Panc1 (cell line): ENCODE measurements at places on chromosomes 13 and 19.

GRCh38 chr19:31960474-31960873 lies 384.9 kb upstream of the ZNF507 start:
- no peak for DNase-seq

DNA sequence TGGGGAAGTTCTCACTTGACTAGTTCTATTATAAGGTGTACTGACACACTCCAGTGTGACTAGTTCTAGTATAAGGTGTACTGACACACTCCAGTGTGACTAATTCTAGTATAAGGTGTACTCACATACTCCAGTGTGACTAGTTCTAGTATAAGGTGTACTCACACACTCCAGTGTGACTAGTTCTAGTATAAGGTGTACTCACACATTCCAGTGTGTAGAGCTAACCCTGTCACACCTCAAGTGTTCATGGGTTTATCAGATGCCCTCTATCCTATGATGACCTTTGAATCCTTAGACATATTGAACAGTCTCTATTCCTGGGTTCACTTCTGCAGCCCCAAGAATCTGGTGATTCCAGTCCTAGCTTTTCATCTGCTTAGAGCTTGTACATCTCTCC lies 54.6 kb upstream of the MYO16 start:
- no peak for DNase-seq

DNA sequence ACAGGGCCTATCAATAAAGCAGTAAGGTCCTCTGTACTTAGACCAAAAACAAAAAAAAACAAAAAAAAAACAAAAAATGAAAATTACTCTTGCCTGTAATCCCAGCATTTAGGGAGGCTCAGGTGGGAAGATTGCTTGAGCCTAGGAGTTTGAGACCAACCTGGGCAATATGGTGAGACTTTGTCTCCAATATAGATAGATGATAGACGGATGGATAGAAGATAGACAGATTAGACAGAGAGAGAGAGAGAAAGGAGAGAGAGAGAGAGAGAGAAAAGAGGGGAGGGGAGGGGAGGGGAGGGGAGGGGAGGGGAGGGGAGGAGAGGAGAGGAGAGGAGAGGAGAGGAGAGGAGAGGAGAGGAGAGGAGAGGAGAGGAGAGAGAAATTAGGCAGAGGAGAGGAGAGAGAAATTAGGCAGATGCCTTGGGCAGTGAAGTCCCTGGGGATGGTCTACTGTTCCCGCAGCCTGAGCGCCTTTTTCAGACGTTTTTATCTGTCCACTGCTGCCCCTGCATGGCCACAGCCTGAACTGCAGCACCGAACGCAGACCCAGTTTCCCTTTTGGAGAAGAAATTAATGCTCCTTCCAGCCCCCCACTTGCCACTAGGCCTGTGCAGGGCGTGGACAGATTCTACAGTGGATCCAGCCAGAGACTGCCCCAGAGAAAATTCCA lies 9.8 kb upstream of the ZNF627 start:
- peak; percentile 32 for DNase-seq

DNA sequence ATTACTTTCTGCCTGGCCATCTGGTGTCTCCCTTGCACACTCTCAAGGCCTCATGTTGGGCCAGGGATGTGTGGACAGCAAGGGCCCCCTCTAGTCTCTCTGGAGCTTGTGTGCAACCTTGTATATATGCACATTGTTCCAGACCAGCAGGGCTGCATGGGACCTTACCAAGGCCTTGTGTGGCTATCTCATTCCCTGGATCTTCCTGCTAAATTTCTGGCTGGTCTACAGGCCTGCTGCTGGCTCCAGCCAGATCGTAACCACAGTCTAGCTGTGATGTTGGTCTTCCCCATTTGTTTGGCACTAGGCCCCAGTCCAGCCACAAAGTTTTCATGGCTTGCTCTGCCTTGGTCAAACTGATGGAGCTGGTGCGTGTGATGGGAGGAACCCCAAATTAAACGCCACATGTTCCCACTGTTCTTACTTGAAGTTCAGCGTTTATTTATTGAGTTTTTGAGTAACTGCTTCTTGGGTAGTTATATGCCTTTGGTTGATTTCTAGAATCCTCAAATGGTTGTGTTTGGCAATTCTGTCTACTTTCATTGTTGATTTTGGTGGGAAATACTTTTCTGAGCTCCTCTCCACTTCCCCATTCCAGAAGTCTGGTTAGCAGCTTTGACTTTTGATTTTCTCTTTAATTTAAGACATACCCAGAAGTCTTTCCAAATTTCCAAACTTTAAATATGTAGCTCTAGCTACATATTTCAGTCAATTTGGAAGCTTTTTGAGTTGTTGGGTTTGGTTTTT lies 56.4 kb downstream of the SIPA1L3 start:
- DNase-seq, result no peak

DNA sequence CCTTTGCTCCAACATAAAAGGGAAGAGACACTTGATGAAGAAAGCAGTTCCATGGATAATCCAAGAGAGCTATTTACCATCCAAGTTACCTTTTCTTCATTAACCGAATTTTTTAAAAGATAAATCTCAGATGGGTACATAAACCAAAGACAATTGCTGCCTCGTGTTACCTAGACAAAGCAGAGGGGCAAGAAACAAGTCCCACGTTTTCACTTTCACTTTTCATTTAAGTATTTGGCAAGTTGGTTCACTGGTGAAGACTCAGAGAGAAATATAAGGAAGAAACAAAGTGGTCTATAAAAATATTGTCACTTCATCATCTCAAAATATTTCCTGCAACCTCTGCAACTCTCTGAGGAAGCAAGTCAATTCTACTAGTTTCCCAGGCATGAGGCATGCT lies 446.1 kb downstream of the FGF14 start:
- DNase-seq, result no peak

- DNase-seq, result no peak
Measured at GRCh38 chr19:35432911-35433310, 15.1 kb upstream of the FFAR2 start.

DNA sequence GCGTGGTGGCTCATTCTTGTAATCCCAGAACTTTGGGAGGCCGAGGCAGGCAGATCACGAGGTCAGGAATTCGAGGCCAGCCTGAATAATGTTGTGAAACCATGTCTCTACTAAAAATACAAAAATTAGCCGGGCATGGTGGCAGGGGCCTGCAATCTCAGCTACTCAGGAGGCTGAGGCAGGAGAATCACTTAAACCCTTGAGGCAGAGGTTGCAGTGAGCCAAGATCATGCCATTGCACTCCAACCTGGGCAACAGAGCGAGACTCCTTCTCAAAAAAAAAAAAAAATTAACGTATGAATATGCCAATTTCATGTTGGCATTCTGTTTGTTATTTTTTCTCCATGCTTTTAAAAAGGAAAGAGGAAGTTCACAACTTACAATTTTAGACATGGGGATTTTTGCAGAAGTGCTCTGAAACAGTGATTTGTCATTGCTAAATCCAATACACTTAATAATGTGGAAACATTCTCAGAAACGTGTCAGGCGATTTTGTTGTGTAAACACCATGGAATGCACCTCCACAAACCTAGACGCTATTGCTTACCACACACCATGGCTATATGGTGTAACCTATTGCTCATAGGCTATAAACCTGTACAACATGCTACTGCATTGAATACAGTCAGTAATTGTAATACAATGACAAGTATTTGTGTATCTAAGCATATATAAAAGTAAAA lies 115.9 kb upstream of the PCDH20 start:
- peak; percentile 0 for DNase-seq

- no peak for DNase-seq
Measured at GRCh38 chr19:18179957-18180356, 6.3 kb downstream of the IFI30 start.

DNA sequence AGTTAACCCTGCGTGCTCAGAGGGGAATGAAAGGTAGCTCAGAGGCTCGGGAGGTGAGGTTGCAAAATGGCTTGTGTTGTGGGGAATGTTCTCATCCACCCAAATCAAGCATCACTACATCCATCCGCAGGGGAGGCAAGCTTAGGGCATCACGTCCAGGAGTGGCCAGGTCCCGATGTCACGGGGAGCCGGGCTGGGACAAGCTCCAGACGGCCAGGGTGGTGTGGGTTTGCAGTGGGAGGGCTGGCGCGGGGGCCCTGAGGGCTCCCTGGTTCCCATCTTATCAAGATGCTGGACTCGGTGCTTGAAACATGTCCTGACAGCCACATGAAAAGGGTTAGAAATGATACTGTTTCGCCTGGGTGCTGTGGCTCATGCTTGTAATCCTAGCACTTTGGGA lies 25.8 kb downstream of the EPN1 start:
- DNase-seq, result no peak

DNA sequence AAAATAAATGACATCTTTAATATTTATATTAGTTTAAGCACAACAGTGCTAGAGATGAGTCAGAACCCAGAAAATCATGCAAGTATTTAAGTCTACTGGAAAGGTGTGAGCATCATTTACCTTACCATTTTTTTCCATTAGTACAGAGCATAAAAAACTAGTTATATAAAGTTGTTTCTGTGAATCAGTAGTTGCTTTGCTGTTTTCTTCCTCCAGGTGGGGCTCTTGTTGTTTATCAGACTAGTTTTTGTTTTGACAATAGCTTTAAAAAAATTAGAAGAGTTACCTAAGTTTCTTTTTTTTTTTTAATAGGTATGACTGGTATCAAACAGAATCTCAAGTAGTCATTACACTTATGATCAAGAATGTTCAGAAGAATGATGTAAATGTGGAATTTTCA lies 12.7 kb downstream of the SUGT1 start:
- no peak for DNase-seq

- DNase-seq, result no peak
Measured at GRCh38 chr19:19319732-19320360, 463 bp downstream of the SUGP1 start.

- no peak for DNase-seq
Measured at GRCh38 chr19:7888145-7888825, at the start of gene LRRC8E. Gene LRRC8E, plus strand, starts transcription at chr19:7888510. Its CDS starts 7,094 bp downstream, at chr19:7895604.

GRCh38 chr19:39166571-39167391 lies 30.0 kb upstream of the NCCRP1 start:
- no peak for DNase-seq

GRCh38 chr19:24071078-24071477 lies 15.9 kb upstream of the ZNF254 start:
- DNase-seq, result no peak

DNA sequence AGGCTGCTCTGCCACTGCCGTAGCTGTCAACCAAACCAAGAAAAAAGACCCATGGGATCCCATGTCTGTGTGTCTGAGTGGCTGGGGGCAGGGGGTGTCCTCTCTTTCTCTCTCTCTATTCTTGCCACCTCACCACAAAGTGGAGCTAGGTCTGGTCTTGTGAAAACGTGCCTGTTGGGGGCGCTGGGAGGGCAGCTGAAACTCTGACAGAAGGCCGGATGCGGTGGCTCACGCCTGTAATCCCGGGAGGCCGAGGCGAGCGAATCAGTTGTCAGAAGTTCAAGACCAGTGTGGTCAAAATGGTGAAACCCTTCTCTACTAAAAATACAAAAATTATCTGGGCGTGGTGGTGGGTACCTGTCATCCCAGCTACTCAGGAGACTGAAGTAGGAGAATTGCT lies 29.2 kb downstream of the ZNF146 start:
- no peak for DNase-seq

GRCh38 chr13:100356889-100357288 lies 231.7 kb downstream of the GGACT start:
- no peak for DNase-seq
